ENCODE measurements at places on chromosomes 5 and 9.

GRCh38 chr9:116274293-116274692 lies 120.7 kb downstream of the PAPPA start:
- DNase-seq: no peak

GRCh38 chr9:115643948-115644727 lies 509.5 kb upstream of the PAPPA start:
- no peak for DNase-seq

- no peak for DNase-seq
Observed at GRCh38 chr5:74380193-74380592, 260.3 kb downstream of the ENC1 start.

DNA sequence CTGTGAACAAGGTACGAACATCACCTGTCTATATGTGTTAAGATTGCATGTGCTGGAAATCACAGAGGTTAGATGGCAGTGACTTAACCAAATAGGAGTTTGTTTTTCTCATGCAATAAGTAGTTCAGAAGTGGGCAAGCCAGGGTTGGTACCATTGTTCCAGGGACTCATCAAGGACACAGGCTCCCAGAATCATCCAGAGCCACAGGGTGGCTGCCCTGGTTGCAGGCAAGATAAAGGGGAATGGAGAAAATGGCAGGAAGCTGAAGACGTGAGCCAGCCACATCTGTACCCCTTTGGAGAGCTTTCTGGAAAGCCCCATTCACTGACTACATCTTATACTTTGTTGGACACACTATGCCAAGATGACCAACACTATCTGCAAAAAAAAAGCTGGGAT lies 126.0 kb upstream of the IL12B start:
- DNase-seq: no peak
